ENCODE measurements at places on chromosomes 4 and X.

DNA sequence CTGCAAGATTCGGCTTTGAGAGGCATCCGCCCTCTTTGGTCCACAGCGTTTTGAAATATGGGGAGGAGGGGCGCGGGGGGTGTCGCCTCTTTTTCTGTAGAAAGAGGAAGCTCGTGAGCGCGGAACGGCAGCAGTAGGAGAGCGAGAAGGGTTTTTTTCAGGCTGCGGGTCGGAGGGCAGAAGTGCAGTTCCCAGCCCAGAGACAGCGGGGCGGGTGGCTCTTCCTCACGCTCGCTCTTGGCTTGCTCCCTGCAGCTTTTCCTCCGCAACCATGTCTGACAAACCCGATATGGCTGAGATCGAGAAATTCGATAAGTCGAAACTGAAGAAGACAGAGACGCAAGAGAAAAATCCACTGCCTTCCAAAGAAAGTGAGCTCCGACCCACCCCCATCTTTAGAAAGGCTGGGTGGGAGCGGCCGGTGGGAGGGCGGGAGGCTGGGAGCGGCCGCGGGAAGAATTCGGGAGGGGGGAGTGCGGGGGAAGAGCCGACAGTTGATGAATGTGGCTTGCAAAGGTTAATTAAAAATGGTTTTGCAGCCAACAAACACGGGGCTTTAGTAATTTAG is 1.2 kb downstream of the TMSB4X start:
- no peak for DNase-seq

GRCh38 chrX:140439476-140439875 is 65.4 kb downstream of the SOX3 start:
- DNase-seq: no peak

GRCh38 chr4:155367608-155368007 is 9.2 kb downstream of the MAP9 start:
- no peak for DNase-seq

- no peak for DNase-seq
Observed at GRCh38 chr4:8730159-8730558, 137.6 kb downstream of the CPZ start.

DNA sequence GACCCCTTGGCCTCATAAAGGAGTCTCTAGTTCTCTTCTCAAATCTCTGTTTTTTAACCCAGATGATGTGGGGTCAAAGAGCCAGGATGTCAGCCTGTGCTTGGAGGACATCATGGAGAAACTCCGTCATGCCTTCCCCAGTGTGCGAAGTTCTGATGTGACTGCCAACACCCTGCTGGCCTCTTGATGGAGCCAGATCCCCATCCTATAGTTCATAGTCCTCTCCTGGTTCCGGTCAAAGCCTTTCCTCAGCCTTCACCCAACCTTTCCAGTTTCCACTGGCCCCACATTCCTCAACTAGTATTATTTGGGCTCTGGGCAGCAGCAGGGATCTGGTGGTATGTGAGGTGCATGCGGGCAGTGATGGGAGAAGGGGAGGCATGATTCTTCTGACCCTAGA is 30.7 kb downstream of the TAF7L start:
- DNase-seq: no peak

GRCh38 chr4:41216294-41217019 is 2.1 kb upstream of the APBB2 start:
- DNase-seq: no peak

GRCh38 chr4:137300776-137301175 is 231.5 kb downstream of the PCDH18 start:
- no peak for DNase-seq

- no peak for DNase-seq
Observed at GRCh38 chr4:80897537-80898303, 132.8 kb upstream of the BMP3 start.

DNA sequence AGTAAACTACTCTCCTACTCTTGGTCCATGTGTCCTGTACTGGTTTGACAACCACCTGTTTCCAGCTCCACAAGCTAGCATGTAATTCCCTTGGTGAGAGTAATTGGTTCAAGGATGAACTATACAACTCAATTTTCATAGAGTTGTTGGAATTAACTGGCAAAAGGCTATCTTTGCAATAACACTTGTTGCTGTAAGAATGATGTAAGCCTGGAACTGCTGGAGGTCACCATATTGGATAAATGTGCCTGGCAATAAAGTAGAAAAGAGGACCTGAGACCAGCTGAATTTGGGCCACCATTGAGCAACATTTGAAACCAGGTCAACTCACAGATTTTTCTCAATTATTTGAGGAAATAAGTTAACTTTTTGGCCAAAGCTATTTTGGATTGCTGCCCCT is 175.5 kb downstream of the CAMK2D start:
- no peak for DNase-seq

Measured in activated T-cell treated with anti-CD3 and anti-CD28 coated beads, Interleukin-2, amount 50 U/mL, for 4 hours (primary cell).